Fibroblast of skin of abdomen (primary cell): ENCODE measurements at places on chromosomes 2 and 18.
A peak's percentile ranks its signal among the peaks of the same experiment; 100 is the strongest.

- no peak for DNase-seq
Observed at GRCh38 chr2:129754421-129754820, 225.0 kb upstream of the RAB6C start.

DNA sequence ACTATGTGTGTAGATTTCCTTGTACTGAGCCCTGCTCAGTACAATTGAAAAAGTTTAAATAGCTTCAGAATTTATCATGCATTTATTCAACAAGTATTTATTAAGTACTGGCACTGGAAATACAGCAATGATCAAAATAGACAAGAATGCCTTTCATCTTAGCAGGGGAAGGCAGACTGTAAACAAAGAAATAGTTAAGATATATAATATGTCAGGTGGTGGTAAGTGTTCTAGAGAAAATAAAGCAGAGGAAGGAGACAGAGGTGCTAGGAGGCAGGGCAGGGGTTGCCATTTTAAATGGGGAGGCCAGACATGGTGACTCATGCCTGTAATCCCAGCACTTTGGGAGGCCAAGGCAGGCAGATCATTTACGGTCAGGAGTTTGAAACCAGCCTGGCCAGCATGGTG, 13.6 kb upstream of the LIPG start:
- peak; percentile 59 for DNase-seq

- no peak for DNase-seq
Observed at GRCh38 chr2:104976603-104977120, 61.2 kb upstream of the MRPS9 start.

DNA sequence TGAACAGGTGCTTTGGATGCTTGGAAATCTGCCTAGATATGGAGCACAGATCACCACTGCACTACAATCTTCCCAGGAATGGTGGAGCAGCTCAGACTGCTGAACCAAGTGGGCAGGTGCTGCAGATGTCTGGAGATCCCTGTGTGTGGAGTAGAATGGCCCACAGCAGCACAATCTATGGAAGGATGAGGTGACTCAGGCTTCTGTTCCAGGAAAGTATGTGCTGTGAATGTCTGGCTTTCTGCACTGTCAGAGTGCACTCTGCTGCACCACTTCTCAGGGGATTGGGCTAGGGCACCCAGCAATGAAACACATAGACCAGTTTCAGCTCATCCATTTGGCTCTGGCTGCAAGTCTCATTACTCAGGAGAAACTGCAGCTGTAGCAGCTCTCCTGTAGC, 865.4 kb upstream of the NXPH2 start:
- no peak for DNase-seq

DNA sequence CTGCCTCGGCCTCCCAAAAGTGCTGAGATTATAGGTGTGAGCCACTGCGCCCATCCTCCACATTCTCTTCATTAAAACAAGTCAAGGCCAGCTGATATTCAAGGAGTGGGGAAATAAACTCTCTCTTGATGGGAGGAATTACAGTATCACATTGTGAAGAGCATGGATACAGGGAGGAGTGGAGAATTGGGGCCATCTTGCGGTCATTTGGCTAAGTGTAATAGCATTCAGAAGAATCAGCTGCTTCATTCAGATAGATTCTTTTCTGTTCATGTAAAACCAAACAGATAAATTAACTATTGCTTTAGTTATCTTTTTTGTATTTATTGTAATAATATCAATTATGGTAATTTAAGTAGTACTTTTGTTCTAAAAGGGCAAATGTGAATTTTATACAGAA, 156.3 kb downstream of the UBR3 start:
- DNase-seq, result no peak

DNA sequence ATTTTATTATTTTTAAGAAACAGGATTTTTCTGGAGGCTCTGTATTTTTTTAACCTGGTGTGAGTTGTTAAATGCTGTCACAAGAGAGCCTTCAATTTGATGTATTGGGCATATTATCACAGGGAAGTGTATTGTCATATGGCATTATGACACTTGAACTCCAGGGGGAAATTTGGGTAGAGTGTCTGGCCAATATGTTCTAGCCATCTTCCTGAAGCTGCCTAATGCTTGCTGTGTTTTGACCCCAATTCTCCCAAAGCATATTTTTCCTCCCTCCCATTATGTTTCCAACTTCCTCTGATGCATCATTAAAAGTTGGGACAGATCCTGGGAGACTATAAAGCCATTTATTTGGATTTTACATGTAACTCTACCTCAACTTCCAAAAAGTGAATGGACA, 214.1 kb upstream of the SESTD1 start:
- no peak for DNase-seq

DNA sequence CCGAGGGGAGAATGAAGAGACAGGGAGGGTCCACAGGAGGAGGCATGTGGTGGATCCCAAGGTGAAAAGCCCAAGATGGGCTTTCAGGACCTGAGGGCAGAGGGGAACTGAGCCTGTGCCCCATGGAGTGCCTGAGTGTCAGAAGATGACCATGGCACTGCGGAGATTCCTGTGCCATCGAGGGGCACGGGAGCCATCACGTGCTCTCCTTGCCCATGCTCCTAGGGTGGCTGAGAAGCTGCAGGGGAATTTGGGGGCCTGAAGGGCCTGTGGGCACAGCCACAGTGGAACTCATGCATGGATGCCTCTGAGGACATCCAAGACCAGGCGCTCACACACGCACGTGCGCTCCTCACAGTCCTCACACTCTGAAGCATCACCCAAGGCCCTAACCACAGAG, 56.1 kb upstream of the GLI2 start:
- DNase-seq, result no peak

DNA sequence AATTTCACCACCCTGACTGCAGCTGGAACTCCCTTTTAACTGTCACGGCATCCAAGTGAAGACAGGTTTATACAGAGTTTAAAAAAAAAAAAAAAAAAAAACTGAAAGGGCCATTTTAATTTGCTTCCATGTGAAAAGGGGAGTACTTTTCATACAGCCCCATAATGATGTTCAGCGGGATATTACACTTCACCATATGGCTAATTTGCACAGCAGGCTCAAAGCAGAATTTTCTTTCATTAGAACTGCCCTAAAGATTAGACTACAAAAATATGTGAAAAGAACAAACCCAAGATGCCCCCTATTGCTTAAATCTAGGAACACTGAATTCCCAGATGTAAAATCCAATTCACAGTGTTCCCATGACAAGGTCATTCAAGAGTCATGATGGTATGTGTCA, 301.8 kb downstream of the EXOC6B start:
- DNase-seq, result no peak

- DNase-seq, result no peak
Observed at GRCh38 chr2:104702031-104702850, 151.7 kb upstream of the POU3F3 start.

DNA sequence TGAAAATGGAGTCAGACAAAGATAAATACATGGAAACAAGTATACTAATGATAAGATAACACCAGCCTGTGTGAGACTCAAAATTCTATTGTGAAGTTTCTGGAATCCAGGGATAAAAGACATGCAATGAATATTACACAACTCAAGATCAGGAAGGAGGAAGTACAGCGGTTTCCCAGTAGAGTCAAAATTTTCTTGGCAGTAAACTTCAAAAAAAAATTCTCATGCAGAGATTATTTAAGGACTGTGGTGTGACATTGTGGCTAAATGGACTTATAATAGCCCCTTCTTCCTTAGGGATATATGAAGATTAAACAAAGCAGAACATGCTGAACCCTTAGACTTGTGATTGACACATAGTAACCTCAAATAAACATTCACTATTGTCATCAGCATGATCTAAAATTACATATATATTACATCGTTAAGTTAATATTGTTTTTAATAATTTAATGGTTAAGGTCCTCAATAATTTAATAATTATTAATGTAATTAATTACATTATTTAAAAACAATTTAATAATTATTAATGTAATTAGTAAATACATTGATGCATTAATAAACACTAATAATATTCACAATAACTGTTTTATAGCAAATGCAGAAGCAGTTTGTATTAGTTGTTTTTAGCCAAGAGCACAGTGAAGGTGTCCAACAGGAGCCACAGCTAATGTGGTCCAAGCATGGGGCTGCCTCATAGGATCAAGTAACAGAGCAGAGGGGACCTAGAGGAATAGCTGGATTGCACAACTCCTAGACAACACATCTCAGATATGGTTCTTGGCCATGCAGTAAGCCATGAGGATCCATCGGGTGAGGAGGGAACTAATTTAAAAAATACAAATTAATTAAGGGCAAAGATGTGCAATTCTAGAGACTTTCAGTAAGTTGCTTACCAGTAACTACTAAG, 77.3 kb downstream of the POLE4 start:
- DNase-seq, result peak; percentile 13

GRCh38 chr2:222959358-222959757, 92.6 kb upstream of the KCNE4 start:
- peak; percentile 93 for DNase-seq

- no peak for DNase-seq
Observed at GRCh38 chr2:42169874-42170521, 845 bp downstream of the EML4 start.

GRCh38 chr2:4445821-4446220, 742.4 kb downstream of the DCDC2C start:
- DNase-seq, result no peak

GRCh38 chr2:216696751-216697560, 1.6 kb upstream of the IGFBP5 start:
- DNase-seq, result peak; percentile 54

GRCh38 chr2:239035361-239035814, 187.5 kb downstream of the TWIST2 start:
- DNase-seq, result no peak

GRCh38 chr2:46134531-46135227, 162.5 kb upstream of the EPAS1 start:
- peak; percentile 42 for DNase-seq

DNA sequence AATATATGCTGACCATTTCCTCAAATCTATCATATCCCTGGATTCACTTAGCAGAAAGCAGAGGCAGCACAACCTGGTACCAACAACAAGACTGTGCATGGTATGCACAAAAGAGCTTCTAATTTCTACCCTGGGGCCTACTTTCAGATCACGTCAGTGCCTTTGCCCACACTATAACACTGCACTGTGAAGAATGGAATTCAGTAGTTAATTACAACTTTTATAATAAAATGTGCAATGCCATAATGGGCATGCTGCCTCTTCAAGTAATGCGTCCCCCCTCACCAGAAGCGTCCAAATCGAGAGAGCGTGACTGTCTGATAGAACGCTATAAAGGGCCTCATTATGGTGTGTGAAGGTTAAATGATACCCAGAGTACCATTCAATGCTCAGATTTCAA, 328.1 kb upstream of the PKDCC start:
- DNase-seq, result no peak

DNA sequence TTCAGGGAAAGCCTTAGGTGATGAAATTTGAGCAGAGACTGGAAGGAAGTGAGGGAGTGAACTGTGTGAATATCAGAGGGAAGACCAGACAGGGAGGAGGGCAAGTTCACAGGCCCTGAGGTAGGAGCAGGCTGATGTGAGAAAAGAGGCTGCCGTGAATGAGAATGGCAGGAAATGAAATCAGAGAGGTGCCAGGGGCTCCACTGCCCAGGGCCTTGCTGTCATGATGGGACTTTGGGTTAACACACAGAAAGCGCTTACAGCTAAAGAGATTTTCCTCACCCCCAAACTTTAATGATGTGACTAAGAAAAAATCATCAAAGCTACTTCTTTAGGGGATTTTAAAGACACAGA, 53.8 kb downstream of the MARCHF4 start:
- no peak for DNase-seq

DNA sequence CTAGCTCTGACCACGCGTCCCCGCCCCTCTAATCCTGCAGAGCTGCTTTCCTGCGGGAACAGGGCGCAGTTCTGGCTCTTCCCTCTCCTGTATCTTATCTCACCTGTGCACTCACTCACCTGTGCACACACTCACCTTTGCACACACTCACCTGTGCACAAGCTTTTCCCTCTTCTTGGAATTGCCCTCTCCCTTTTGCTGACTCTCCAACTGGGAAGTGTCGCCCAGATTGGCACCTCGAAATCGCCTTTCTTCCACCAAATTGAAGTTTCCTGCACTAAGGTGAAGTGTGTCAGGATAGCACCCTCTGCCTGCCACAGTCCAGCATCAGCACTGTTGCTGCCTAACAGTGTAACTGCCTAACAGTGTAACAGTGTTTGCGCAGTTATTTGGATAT, 566 bp upstream of the CMPK2 start:
- peak; percentile 36 for DNase-seq

GRCh38 chr2:240998706-240998994, 232 bp downstream of the SNED1 start:
- no peak for DNase-seq

- DNase-seq, result no peak
Observed at GRCh38 chr2:230711224-230711623, 1.4 kb upstream of the CAB39 start.

GRCh38 chr2:129428086-129428660, 551.3 kb upstream of the RAB6C start:
- no peak for DNase-seq

GRCh38 chr2:37679072-37679695, 7.7 kb upstream of the CDC42EP3 start:
- DNase-seq, result no peak

GRCh38 chr18:25047983-25048382, 304.0 kb downstream of the ZNF521 start:
- DNase-seq, result no peak

- no peak for DNase-seq
Observed at GRCh38 chr2:203646266-203646864, 60.1 kb upstream of the CD28 start.

DNA sequence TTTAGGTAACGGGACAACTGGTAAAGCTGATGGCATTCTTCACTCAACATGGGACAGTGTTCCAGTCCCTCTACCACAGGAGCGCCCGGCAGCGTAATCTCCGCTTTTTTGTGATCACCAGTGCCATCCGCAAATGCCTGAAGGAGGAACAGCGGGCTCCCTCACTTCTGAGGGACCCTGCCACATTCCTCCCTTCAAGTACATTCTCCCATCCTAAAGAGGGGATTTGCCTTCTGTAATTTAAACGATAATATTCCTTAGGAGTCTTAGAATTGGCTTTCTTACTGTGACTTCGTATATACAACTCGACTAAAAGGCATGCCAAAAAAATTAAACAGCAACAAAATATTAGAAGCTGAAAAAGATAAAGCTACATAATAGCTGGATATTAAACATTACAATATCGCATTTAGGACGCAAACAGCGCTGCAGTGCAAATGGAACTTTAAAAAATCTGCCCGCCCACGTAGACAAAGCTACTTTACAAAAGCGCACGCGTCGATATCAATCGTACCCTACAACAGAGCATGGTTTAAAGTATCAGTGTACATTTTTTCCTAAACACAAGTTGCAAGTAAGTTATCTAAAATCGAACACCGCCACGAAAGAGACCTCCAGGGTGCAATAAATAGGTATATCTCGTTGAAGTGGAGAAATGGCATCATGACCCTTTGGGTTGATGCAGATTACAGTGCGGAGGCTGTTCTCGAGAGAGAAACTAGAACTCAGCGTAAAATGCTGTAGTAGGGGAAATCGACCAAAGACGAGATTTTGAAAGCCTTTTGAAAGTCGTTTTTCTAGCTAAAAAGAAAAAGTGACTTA, 2.3 kb upstream of the VSNL1 start:
- no peak for DNase-seq
